ENCODE measurements at places on chromosomes 4 and X.
A peak's percentile ranks its signal among the peaks of the same experiment; 100 is the strongest.

DNA sequence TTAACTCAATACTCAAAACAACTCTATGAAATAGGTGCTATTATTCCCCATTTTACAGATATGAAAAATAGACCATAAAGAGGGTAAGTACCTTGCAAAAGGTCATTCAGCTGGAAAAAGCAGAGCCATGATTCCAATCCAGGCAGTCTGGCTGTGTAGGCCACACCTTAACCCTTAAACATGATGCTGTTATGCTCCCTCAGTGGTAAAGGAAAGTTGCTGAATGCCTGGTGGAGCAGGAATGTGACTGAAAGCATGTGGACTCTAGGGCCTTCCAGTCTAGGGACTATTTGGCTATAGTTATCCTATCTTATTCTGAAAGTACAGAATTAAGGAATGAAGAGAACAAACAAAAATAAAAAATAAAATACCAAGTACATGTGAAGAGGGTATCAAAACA is 19.6 kb downstream of the RP2 start:
- no peak for DNase-seq

GRCh38 chr4:97923096-97923495 is 220.2 kb downstream of the STPG2 start:
- no peak for DNase-seq

- DNase-seq: peak; percentile 5
These were observed 265.9 kb downstream of the ADAMTS3 start for GRCh38 chr4:72302981-72303704.

GRCh38 chrX:7083021-7083420 is 64.5 kb upstream of the STS start:
- DNase-seq: no peak

DNA sequence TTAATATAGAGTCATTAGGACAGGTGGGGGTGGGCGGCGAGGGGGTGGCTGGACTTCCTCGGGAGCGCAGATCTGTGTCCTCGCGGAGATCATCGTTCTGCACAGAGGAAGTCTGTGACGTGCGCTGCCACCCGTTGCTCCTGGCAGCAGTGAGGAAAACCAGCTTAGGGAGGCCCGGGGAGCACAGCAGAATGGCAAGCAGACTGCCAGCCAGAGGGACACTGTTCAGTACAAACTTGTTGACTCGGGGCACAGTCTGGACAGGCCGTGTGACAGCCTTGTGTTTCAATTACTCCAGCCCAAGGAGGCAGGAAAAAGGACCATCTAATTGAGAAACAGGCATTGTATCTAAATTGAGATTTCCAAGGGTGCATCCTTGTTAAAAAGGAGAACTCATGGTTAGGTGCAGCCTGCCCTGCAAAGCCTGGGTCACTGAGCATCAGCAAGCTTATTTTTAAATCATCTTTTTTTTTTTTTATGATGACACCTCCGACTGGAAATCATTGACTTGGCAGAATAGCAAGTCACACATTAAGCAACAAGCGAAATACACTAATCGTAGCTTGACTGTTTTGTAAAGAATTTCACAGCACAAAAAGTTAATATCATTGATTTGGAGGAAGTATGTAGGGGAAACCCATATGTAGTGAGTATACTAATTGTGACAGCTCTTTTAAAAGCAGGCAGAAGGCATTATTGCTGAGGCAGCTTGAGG is 512.0 kb upstream of the FAT1 start:
- no peak for DNase-seq

DNA sequence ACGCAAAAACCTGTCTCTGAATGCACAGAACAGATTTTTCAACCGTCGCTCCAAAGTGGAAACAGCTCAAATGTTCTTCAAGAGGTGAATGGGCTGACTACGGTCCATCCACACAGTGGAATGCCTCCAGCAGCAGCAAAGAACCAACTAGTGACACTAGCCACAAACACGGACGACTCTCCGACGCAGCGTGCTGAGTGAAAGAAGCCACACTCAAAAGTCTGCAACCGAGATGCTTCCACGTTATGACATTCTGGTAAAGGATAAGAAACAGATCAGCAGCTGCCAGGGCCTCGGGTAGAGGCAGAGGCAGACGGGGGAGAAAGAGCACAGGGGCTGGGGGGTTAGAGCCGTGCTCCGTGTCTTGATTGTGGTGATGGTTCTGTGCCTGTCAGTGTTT is 125.2 kb downstream of the AFAP1 start:
- no peak for DNase-seq

DNA sequence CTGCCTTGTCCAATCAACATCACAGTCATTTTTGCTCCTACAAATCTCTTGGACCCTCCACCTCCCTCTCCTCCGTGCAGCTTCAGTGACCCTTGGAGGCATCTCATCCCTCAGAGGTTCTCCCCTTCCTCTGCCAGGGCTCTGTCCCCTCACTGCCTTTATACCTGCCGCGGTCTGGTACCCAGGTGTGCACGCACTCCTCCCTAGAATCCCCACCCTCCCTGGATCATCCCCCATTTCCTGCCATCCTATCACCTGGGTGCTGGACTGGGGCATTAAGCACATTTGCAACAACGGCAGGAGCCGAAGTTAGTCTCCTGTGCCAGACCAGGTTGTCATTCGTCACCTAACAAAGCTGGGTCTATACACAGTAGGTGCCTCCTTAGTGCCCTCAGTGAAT is 10.1 kb downstream of the TMEM271 start:
- no peak for DNase-seq

GRCh38 chr4:28490669-28491068 is 1630.0 kb downstream of the STIM2 start:
- no peak for DNase-seq

GRCh38 chrX:128781506-128781905 is 729.3 kb upstream of the ACTRT1 start:
- DNase-seq: no peak

GRCh38 chrX:2694914-2695267 is 3.8 kb downstream of the CD99 start:
- no peak for DNase-seq

DNA sequence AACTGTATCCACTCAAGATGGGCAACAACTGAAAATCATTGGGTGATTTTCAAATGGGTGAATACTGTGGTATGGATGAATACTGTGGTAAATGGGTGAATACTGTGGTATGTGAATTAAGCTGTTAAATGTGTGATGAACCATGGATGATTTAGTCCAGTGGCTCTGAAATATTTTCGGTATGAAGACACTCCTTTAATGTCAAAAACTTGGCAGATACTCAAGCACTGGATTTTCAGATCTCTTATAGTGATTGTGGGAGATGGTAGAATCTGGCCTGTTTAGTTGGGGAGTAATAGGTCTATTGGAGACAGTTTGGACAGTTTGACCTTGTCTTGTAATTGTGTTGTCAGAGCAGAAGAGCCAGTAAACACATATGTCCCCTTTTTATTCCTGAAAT is 45.7 kb downstream of the SSX7 start:
- DNase-seq: no peak

DNA sequence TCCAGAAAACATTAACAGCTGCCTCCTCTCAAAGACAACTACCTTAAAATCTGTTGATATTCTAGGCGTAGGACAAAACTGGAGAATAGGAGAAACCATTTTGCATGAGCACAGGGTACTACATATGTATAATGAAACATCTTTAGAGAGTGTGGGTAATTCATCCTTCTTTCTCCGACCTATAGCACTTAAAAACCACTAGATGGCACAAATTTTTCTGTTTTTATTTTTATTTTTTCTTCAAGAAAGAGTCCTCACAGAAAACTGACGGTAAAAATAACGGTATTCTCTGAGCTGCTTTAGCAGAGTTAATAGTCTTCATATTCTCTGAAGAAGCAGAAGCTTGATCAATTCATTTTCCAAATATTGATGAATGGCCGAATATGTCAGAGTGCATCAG is 14.6 kb downstream of the SMIM31 start:
- no peak for DNase-seq

- no peak for DNase-seq
These were observed 414.3 kb upstream of the RPS6KA3 start for GRCh38 chrX:20680998-20681397.

DNA sequence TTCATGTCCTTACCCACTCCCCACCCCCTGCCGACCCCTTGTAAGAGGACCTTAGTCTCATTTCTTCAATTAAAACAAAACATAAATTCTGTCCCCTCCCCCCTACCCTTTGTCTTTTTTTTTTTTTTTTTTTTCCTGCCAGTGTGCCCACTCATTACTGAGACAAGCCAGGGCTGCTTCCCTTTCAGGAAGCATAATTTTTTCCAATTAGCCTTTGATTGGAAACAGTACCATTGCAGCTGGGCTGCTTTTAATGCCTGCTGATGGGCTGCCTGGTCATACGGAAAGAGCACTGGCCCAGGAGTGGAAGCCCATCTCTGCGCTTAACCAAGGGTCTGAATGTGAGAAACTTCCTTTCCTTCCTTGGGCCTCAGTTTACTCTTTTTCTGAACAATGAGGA is 18.6 kb upstream of the CAPN6 start:
- no peak for DNase-seq

DNA sequence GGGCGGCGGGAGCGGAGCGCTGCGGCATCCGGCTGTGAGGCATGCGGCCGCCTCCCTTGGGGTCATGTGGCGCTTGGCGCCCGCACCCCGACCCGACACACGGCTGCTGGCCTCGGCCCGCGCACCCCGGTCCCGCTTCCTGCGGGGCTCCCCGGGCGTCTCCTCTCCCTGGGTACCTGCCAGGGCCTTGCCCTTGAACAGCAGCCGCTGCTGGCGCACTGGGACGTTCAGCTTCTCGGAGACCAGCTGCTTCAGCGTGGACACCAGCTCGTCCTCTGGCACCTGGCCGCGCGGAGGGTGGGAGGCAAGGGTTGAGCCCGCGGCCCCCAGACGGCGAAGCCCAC is 391 bp downstream of the UBL4A start:
- no peak for DNase-seq

DNA sequence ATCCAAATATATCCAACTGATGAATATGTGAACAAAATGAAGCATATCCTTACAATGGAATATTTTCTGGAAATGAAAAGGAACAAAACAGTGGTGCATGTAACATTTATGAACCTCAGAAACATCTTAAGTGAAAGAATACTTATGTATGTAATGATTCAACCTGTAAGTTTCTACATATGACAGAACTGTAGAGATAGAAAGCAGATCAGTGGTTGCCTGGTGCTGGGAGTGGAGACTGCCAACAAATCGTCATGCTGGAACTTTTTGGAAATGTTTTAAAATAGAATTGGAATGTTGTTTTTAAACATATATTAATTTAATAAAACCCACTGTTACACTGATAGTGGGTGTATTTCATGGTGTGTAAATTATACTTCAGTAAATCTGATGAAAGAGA is 667.5 kb downstream of the RAPGEF2 start:
- no peak for DNase-seq

GRCh38 chrX:20205927-20206708 is 60.6 kb downstream of the RPS6KA3 start:
- no peak for DNase-seq

DNA sequence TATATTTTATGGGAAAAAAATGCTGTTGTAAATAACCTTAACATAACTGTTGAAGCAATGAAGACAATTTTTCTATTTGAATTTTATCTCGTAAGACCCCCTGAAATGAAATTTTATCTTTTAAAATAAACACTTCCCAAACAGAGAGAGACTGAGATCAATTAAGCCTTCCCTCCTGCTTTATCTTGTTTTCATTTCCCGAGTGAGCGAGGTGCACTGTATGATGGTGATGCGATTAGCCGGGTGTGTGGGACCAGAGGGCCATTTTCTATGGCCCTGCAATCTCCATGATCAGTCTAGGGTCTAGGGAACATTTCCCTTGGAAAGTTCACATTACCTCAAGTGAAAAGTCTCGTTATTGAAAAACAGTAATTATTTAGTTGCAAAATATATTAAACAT is 134.1 kb upstream of the MID1 start:
- DNase-seq: no peak

GRCh38 chrX:137565921-137566745 is at the start of gene ZIC3:
Gene ZIC3, plus strand, starts transcription at chrX:137566127. Its CDS starts 565 bp downstream, at chrX:137566692.
- no peak for DNase-seq

DNA sequence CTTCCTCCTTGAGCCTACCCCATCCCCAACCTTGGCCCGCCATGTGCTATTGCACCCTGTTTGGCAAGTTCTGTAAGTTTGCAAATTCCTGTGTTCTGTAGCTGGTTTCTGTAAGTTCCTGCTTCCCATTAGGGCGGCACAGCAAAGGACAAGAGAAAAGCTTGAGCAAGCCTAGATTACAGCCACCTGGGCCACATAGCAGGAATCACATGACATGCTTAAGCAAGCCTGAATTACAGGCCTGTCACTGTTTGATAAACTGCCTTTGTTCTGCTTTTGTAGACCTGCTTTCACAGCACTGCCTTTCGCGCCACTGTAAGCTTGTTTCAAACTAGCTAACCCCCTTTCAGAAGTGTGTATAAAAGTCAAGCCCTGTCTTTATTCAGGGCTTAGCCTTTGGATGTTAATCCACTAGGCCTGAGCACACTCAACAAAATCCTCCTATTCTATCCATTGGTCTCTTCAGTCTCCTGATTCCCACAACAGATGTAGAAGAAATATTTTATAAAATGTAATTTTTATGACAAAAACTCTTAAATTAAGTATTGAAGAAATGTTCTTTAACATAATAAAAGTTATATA is 906.8 kb upstream of the NDST4 start:
- no peak for DNase-seq

GRCh38 chr4:74660866-74661265 is 133.5 kb downstream of the BTC start:
- DNase-seq: no peak

DNA sequence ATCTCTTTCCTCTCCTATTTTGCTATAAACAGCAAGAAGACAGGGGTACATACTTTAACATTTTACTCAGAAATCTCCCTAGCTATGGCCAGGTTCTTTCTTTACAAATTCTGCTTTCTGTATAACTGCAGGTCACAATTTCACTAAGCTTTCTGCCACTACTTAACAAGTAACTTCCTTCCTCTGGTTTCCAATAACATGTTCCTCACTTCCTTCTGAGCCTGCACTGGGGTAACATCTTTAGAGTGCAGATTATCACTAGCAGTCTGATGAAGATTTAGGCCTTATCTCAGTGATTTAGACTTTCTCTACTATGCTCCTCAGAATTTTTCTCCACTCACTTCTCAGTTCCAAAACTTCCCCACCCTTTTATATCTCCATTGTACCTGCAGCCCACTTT is 1930.5 kb upstream of the AGA start:
- DNase-seq: no peak

- DNase-seq: no peak
These were observed 3.5 kb downstream of the MND1 start for GRCh38 chr4:153348006-153348405.

DNA sequence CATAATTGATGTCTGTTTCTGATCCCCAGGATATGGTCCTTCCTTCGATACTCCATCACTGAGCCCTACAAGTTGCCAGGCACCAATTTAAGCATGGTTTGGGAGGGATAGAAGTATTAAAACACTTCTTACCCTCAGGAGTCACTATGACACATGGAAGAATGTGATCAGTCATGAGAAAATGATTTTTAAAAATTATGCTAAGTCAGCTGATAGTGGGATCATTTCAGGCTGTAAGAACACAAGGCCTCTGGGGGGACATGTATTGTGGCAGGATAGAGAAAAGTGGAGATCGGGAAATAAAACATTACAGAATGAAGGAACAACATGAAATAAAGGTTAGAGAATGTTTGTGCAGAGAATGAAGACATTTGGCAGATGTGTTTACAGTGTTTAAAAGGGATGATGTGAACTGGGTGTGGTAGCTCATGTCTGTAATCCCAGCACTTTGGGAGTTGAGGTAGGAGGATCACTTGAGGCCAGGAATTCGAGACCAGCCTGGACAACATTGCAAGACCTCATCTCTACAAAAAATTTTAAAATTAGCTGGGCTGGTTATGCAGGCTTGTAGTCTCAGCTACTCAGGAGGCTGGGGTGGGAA is 64.0 kb downstream of the ELOVL6 start:
- DNase-seq: no peak

- no peak for DNase-seq
These were observed 182.6 kb downstream of the GABRB1 start for GRCh38 chr4:47213971-47214370.

GRCh38 chr4:7960790-7961655 is 21.4 kb upstream of the AFAP1 start:
- no peak for DNase-seq
